ENCODE measurements at places on chromosomes 4 and X. TPM values are rescaled to one million over a fixed set of nuclear protein-coding genes. Genes with fewer than 3 reads are reported as not detected.

Gene NR3C2
- 0.85 TPM for total RNA-seq

Gene ITM2A
- total RNA-seq, result 131 TPM

Gene KLHL13
- 0.17 TPM for total RNA-seq

Gene NAA11
- not detected for total RNA-seq

Gene CYP4V2
- 25.4 TPM for total RNA-seq

Gene UGT2B10
- not detected for total RNA-seq

Gene MAGED1
- 33.2 TPM for total RNA-seq

Gene FANCB
- total RNA-seq, result 11.2 TPM

Gene MBTPS2
- total RNA-seq, result 10.7 TPM

Gene KLB
- not detected for total RNA-seq

Gene CSAG3
- total RNA-seq, result 7.4 TPM

Gene MAGEA2B
- total RNA-seq, result not detected

Gene NAT8L
- 5.1 TPM for total RNA-seq

Gene P2RY4
- 0.34 TPM for total RNA-seq

Gene XKRX
- 0.39 TPM for total RNA-seq

Gene CCNG2
- 19.1 TPM for total RNA-seq

Gene RBM3
- 343 TPM for total RNA-seq

Gene CT45A5
- not detected for total RNA-seq

Gene GPR143
- total RNA-seq, result not detected

Gene FGF16
- not detected for total RNA-seq

Gene DMD
- 18.1 TPM for total RNA-seq

Gene ZNF630
- 0.54 TPM for total RNA-seq

Gene HAND2
- not detected for total RNA-seq

Gene KLHL2
- total RNA-seq, result 40.3 TPM

Gene RS1
- total RNA-seq, result not detected

Gene ASB9
- total RNA-seq, result 0.39 TPM

Gene ZGRF1
- 27.5 TPM for total RNA-seq

Gene SH3D19
- total RNA-seq, result not detected

Gene MSL3
- 61.3 TPM for total RNA-seq

Gene ZFX
- 55.2 TPM for total RNA-seq

Gene DUSP9
- total RNA-seq, result not detected

Gene GPR82
- total RNA-seq, result 0.12 TPM

Gene STBD1
- total RNA-seq, result 1.9 TPM

Gene MTCP1
- total RNA-seq, result 20.3 TPM

Gene F8A3
- 28.8 TPM for total RNA-seq

Gene ABCG2
- 0.68 TPM for total RNA-seq

Gene CYTL1
- not detected for total RNA-seq

Gene BEND4
- 0.37 TPM for total RNA-seq

Gene MGAT4D
- total RNA-seq, result not detected

Gene IL13RA2
- not detected for total RNA-seq

Gene HERC5
- 57.7 TPM for total RNA-seq

Gene HNRNPH2
- 44.4 TPM for total RNA-seq

Gene DOCK11
- 67.3 TPM for total RNA-seq

Gene CDX4
- total RNA-seq, result not detected

Gene RNF212
- 2.1 TPM for total RNA-seq

Gene LONRF3
- total RNA-seq, result 0.32 TPM

Gene ADAMTS3
- not detected for total RNA-seq

Gene PITX2
- not detected for total RNA-seq

Gene GLOD5
- not detected for total RNA-seq

Gene MAGED4
- not detected for total RNA-seq

Gene SYNPO2
- total RNA-seq, result 0.93 TPM

Gene MXD4
- total RNA-seq, result 22.5 TPM

Gene TLR3
- 0.51 TPM for total RNA-seq

Gene COL4A6
- total RNA-seq, result not detected

Gene PWWP3B
- total RNA-seq, result not detected

Gene ARHGEF38
- not detected for total RNA-seq

Gene BMX
- total RNA-seq, result not detected

Measured in T-helper 1 cell treated with Interleukin-12 subunit alpha and Interleukin-12 subunit beta and Interleukin-4 antibody, amounts not matched to agents 30 ng/mL and 1 ng/mL, for 36 hours (primary cell).